ENCODE measurements at places on chromosomes 16 and 17. TPM values are rescaled to one million over a fixed set of nuclear protein-coding genes. Genes with fewer than 3 reads are reported as not detected.

ZP2 gene
- total RNA-seq: not detected

TEKT5 gene
- not detected for total RNA-seq

ESRP2 gene
- not detected for total RNA-seq

GRCh38 chr17:79224476-79224875 is 149.9 kb downstream of the ENGASE start:
- no peak for DNase-seq
- H3K4me3 ChIP-seq: no peak overlapping the region
- H3K4me1 ChIP-seq: no peaks in the 10 kb centered on the region
- peaks cover 87% of the 10 kb centered on the region for H3K27me3 ChIP-seq

GRCh38 chr17:11996722-11997146 is 541 bp downstream of the ZNF18 start:
- peaks cover 6% of the 10 kb centered on the region for H3K4me1 ChIP-seq
- peak overlapping the region; percentile 81 for H3K4me3 ChIP-seq
- 0 out of 2 replicates have a peak, but pooled peaks cover 6% of the 10 kb centered on the region for H3K36me3 ChIP-seq
- peak overlapping the region; percentile 54 for H3K27ac ChIP-seq
- no peak for DNase-seq

GRCh38 chr17:36641331-36641876 is 40.0 kb downstream of the MRM1 start:
- no peak overlapping the region for H3K4me3 ChIP-seq
- peaks cover 75% of the 10 kb centered on the region for H3K27me3 ChIP-seq
- no peak for DNase-seq
- H3K4me1 ChIP-seq: peaks cover 8% of the 10 kb centered on the region

DNA sequence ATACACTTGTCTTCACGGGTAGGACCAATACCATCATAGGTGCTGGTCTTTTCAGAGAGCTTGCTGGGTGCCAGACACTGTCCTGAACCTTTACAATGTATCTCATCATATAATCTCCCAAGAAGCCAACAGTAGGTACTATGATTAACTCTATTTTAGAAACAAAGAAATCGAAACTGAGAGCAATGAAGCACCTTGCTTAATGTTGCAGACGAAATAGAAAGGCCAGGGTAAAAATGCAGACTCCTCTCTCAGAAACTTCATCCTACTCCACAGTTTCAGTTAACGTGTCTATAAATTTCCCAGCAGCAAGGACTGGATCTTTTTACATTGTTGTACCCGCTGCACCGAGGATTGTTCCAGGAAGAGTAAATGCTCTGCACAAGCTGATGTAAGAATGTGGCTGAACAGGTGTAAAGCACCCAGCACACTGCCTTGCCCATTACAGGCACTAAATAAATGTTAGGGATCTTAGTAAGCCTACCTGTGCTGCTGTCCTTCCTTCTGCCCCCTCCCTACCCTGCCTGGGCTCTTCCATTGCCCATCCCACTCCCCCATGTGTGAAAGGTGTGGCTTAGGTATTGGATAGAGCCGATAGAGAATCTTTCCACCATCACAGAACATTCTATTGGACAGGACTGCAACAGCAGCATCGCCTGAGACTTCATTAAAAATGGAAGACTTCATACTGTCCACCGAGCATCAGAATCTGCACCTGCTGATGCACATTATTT is 476.7 kb downstream of the SOX9 start:
- H3K27ac ChIP-seq: no peak overlapping the region
- peaks cover under 1% of the 10 kb centered on the region for H3K27me3 ChIP-seq
- H3K4me3 ChIP-seq: no peak overlapping the region
- DNase-seq: no peak

All from SJSA1 (cell line).